Ascending aorta (tissue), 2 donors: ENCODE measurements at places on chromosomes 3 and 15.
A peak's percentile ranks its signal among the peaks of the same experiment; 100 is the strongest.

- no peak for DNase-seq
- H3K4me1 ChIP-seq = no peaks in the 10 kb centered on the region
- H3K36me3 ChIP-seq = no peaks in the 10 kb centered on the region
- H3K27me3 ChIP-seq = no peaks in the 10 kb centered on the region
- H3K27ac ChIP-seq = no peak overlapping the region
Measured at GRCh38 chr3:72797773-72798543, 50.3 kb downstream of the SHQ1 start.

DNA sequence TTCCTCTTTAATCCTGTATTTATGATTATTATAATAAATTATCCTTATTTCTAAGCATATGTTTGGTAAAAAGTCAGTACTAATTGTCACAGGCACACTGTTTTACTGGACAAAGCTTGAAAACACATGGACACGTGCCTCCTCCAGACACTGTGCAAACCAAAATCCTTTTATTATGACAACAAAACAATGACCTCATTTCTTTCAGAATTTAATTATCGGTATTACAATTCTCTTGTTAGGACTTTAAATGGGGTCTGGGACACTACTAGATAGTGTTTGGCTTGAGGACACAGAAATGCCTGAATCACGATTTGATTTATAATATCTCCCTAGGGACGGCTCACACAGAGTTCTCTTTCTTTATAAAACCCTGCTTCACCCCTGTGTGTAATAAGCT, 107.3 kb upstream of the IGSF10 start:
- H3K36me3 ChIP-seq = no peaks in the 10 kb centered on the region
- H3K4me3 ChIP-seq = no peak overlapping the region
- DNase-seq = no peak
- H3K4me1 ChIP-seq = no peaks in the 10 kb centered on the region

GRCh38 chr3:189513281-189514117, 117.7 kb upstream of the TP63 start:
- H3K27ac ChIP-seq = no peak overlapping the region
- no peak for DNase-seq
- no peaks in the 10 kb centered on the region for H3K27me3 ChIP-seq
- H3K4me3 ChIP-seq = no peak overlapping the region
- H3K36me3 ChIP-seq = no peaks in the 10 kb centered on the region

DNA sequence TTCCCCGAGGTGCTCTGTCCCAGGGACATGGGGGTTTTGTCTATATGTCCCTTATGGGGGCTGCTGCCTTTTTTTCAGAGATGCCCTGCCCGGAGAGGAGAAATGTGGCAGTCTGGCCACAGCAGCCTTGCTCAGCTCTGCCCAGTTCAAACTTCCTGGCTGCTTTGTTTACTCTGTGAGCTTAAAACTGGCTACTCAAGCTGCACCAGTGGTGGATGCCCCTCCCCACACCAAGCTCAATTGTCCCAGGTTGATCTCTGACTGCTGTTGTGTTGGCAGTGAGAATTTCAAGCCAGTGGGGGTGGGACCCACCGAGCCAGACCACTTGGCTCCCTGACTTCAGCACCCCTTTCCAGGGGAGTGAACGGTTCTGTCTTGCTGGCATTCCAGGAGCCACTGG, 188.9 kb downstream of the STXBP5L start:
- H3K27me3 ChIP-seq = no peaks in the 10 kb centered on the region
- no peak overlapping the region for H3K27ac ChIP-seq
- no peak overlapping the region for H3K4me3 ChIP-seq

DNA sequence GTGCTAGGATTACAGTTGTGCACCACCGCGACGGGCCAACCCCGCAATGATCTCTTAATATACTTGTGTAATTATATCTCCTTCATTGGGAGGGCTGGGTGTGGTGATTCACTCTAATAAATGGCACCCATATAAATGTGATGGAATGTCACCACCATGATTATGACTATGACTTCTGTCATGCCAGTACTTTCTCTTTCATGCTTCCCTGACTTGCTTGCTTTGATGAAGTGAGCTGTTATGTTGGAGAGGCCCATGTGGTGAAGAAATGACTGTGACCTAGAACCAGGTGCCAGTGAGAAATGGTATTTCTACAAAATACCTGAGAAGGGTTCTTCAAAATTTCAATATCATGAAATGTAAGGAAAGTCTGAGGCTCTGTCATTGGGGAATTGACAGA, 24.4 kb upstream of the TP63 start:
- H3K27ac ChIP-seq = no peak overlapping the region
- no peak overlapping the region for H3K4me3 ChIP-seq
- no peaks in the 10 kb centered on the region for H3K36me3 ChIP-seq
- no peaks in the 10 kb centered on the region for H3K4me1 ChIP-seq
- no peak for DNase-seq

- peak overlapping the region; percentile 96 for H3K27ac ChIP-seq
- no peaks in the 10 kb centered on the region for H3K36me3 ChIP-seq
- peak; percentile 92 for DNase-seq
- H3K4me1 ChIP-seq = peaks cover 8% of the 10 kb centered on the region
Measured at GRCh38 chr3:194587438-194587931, 45.7 kb downstream of the TMEM44 start.

DNA sequence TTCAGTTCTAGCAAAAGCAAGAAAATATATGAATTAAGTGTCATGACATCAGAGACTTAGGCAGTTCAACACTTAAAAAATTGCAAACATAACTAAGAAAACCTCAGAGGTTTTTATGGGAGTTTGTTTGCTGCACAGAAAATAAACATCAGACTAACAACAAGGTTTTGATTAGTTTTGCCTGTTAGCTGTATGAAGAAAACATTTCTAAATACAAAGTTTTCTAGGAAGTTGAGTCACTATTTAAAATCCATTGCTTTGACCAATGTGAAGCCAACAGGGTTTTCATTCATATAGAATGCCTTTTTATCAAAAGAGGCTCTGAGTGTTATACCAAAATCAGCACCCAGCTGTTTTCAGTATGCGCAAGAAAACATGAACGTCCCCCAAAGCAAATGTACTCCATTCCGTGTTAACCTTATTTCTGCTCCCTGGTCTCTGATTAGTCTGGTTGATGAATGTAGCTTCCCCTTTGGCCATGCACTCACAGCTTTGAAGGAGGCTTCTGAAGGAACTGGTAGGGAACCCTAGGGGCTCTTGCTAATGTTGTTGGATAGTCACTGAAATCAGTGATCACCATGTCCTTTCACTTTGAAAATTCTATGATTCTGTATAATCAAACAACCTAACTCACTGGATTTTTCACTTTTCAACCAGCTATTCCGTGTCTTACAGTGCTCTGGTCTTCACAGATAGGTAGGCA, 89.6 kb upstream of the TSEN2 start:
- H3K4me1 ChIP-seq = no peaks in the 10 kb centered on the region
- H3K27me3 ChIP-seq = no peaks in the 10 kb centered on the region
- no peak overlapping the region for H3K4me3 ChIP-seq
- no peak for DNase-seq

DNA sequence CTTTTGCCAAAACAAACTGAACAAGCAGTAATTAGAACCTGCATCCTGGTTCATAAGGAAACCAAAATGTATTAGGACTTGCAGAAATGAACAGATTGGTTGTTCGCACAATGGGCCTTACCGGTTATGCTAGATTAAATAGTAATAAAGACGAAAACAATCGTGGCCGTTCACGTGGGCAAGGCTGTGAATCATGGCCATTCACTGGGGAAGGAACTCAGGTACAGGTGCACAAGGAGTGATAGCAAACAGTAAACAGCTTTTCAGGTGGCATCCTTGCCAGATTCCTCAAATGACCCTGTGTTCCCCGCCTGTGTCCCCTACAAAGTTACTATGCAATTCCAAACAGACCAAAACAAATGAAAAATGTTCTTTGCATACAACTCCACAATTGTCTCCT, 8.2 kb downstream of the LRIG1 start:
- no peaks in the 10 kb centered on the region for H3K27me3 ChIP-seq
- peak overlapping the region; percentile 90 for H3K27ac ChIP-seq
- no peak for DNase-seq
- no peaks in the 10 kb centered on the region for H3K36me3 ChIP-seq
- no peak overlapping the region for H3K4me3 ChIP-seq
- peaks cover 85% of the 10 kb centered on the region for H3K4me1 ChIP-seq

GRCh38 chr3:99850608-99851007, 32.9 kb downstream of the CMSS1 start:
- DNase-seq = no peak
- no peaks in the 10 kb centered on the region for H3K27me3 ChIP-seq
- H3K27ac ChIP-seq = no peak overlapping the region

DNA sequence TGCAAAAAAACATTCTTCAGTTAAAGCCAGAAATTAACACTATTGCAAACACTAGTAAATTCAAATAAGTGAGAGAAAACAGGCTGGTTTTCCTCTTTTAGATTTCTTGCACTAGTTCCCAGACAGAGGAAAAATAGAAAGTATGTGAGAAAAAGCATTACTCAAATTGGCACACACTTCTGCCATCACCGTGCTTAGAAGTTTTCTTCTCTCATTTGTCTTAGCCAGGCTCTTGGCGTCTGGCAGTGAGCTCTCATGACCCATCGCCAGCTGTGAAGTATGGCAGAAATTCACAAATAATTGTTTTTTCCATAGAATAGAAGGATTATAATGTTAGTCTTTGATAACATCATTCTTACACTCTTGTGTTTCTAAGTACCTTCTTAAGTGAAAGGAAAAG, 515.9 kb downstream of the GBE1 start:
- no peaks in the 10 kb centered on the region for H3K27me3 ChIP-seq
- H3K36me3 ChIP-seq = no peaks in the 10 kb centered on the region
- H3K4me1 ChIP-seq = no peaks in the 10 kb centered on the region
- no peak overlapping the region for H3K4me3 ChIP-seq
- no peak overlapping the region for H3K27ac ChIP-seq

GRCh38 chr3:113051787-113052186, 61.0 kb downstream of the GTPBP8 start:
- peak overlapping the region; percentile 14 for H3K27ac ChIP-seq
- no peak for DNase-seq
- H3K4me3 ChIP-seq = peak overlapping the region; percentile 27

- no peaks in the 10 kb centered on the region for H3K36me3 ChIP-seq
- no peak overlapping the region for H3K27ac ChIP-seq
- H3K27me3 ChIP-seq = no peaks in the 10 kb centered on the region
- H3K4me1 ChIP-seq = no peaks in the 10 kb centered on the region
Measured at GRCh38 chr3:132980102-132980501, 58.1 kb upstream of the TMEM108 start.
